ENCODE measurements at places on chromosomes 6 and 20.

DNA sequence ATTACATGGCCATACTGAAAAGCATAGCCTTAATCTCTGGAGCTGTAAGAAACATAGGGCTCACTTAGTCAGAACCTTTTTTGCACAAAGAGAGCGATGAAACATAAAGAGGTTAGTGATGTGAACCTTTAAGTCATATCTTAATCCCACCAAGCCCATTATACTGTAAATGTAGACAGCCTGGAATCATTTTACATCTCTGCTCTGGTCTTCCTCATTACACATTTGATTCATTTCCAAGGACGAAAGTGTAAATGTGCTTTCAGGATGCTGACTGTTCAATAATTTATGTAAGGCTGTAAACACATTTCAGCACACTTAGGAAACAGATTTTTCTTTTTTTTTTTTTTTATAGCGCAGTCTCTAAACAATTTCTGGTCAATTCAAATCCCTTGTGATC is 131.3 kb upstream of the B3GAT2 start:
- no peak for DNase-seq

GRCh38 chr6:81614292-81614691 is 138.2 kb downstream of the TENT5A start:
- DNase-seq, result no peak

DNA sequence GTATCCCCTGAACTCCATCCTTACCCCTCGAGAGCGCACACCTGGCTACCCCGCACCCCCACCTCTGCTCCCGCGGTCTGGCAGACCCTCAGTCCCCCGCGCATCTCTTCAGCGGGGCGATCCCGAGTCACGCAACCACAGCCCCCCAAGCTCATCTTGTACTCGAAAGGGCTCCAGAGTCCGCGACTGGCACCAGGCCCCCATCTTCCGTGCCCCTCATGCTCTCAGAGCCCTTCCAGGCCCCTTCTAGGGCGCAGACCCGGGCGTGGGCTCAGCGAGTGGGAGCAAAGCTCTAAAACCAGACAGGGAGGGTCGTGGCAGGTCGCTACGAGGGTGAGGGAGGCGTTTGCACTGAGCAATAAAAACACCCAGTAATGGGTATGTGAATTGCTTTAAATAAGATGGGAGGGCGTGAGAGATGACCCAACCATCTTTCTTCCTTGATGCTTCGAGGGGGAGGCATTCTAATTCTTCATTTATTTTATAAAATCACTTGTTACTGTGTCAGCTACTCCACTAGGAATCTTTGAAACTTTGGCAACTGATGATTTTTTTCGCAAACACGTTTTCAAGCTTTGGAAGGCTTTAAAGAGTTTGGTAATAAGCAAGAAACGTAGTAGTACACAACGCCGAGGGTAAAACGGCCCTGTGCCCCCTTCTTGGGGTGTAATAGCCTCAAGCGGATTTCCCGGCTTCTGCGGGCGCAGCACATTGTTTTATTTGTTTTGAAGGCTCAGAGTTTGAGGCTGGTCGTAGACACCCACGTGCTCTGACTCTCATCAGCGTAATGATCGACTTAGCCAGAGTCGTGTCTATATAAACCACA is 42.6 kb upstream of the SUPT3H start:
- DNase-seq, result peak; percentile 64

- no peak for DNase-seq
Observed at GRCh38 chr20:48709744-48710143, 118.1 kb downstream of the PREX1 start.

DNA sequence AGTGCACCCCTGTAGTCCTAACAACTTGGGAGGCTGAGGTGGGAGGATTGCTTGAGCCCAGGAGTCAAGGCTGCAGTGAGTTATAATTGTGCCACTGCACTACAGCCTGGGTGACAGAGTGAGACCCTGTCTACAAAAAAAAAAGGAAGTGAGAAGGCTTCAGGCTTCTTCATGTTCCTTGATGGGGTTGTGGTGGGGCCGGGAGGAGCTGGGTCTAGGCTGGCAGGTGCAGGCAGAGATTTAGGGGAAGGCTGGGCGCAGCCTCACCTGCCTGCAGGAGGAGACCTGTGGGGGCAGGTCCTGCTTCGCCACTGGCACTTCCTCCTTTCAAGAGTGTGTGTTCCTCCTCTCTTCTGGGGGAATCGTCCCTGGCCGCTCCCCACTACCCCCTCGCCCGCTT is 63.9 kb downstream of the CHMP4B start:
- no peak for DNase-seq

DNA sequence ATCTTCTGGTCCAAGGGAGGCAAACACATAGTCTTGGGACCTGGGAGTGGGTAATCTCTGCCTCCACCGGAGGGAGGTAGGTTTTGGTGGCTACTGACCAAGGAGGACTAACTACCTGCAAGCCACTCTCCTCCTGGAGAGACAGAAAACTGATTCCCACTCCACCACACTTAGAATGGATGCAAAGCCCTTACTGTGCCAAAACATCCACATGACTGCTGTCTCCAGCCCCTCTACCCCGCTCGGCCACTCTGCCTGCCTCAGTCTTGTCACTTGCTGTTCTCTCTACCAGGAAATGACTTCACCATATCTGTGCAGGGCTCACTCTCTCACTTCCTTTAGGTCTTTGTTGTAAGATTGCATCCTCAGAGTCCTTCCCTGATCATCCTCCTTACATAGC is 129.5 kb upstream of the ARG1 start:
- no peak for DNase-seq

- no peak for DNase-seq
Observed at GRCh38 chr6:32108094-32108627, 977 bp downstream of the TNXB start.

DNA sequence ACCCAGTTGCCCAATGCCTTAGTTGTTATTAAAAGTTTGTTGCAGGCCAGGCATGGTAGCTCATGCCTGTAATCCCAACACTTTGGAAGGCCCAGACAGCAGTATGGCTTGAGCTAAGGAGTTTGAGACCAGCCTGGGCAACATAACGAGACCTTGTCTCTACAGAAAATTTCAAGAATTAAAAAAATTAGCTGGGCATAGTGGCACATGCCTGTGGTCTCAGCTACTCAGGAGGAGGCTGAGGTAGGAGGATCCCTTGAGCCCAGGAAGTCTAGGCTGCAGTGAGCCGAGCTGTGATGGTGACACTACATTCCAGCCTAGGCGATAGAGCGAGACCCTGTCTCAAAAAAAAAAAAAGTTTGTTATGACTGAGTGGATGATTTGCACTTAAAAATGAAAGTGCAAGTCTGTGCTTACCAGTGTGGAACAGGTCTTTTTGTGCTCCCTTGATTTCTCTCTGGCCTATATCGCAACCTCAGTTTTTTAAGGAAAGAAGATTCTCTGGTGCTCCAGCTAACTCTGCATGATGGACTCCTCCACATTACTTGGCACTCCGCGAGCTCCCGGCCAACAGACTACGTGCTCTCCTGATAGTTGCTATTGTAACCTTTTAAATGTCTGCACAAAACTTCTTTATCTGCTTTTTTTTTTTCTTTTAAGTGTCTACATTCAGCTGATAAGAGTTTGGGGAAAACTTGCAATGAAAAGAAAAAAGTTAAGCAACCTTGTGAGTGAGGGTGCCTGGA is 22.1 kb downstream of the ZKSCAN3 start:
- no peak for DNase-seq

- DNase-seq, result peak; percentile 8
Observed at GRCh38 chr6:35804996-35805736, at the start of gene LHFPL5. LHFPL5 (plus strand) TSS chr6:35805352; CDS start chr6:35805671, 319 bp downstream.

DNA sequence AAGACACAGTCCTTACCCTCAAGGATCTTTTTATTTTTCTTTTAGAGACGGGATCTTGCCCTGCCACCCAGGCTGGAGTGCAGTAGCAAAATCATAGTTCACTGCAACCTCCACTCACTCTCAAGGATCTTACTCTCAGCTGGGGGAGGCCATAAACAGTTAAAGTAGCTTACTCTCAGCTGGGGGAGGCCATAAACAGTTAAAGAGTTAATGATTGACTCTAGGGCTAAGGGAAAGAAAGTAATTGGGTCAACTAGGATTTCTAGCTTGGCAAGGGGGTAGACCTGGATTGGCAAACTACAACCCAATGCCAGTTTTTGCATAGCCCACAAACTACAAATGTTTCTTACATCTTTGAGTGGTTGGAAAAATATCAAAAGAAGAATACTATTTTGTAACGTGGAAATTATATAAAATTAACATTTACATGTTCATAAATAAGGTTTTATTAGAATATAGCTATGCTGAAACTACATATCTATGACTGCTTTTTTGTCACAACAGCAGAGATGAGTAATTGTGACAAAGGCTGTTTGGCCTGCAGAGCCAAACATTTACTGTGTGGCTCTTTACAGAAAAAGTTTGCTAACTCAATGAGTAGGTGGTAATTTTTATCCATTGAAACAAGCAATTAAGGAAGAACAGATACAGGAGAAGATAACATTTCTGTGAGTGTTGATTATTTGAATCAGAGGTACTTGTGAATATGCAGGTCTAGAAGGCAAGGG is 46.4 kb downstream of the PTPRA start:
- no peak for DNase-seq

DNA sequence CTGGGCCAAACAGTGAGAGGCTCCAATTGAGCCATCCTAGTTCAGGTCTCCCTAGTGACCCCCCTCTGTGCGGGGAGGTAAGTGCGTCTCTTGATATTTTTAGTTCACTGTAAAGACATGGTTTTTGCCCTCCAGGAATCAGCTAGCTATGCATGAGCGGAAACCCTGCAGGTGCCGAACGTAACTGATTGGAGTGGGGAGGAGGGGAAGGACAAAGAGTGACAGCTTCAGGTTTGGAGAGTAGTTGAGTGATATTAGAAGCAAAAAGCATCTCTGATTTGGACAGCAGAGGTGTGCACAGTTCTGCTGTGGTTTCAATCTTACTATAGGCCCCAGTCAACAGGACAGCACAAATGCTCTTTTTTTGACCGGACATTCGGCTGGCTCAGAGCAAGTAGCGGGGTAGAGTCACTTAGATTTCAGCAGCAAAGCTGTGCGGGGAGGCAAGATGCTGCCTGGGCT is 31.8 kb downstream of the TBC1D7 start:
- no peak for DNase-seq

GRCh38 chr6:137931849-137932465 is 64.9 kb downstream of the TNFAIP3 start:
- DNase-seq, result no peak

GRCh38 chr6:138211048-138211581 is 7.2 kb downstream of the PBOV1 start:
- no peak for DNase-seq

DNA sequence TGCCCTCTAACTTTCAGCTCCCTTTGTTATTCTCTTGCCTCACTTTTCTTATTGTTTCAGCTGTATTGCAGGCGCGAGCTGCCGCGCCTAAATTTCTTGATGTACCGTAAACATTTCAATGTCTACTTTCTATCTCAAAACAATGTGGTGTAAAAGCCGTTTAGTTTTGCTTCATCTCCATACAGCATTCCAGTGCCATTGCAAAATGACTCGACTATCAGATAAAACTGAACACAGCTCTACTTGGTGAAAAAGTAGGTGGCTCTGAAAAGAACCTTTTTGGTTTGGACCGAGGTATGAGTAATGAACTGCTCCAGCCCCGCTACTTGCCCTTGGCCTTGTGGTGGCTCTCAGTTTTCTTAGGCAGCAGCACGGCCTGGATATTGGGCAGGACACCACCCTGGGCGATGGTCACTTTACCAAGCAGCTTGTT is 74.6 kb downstream of the OR2B2 start:
- no peak for DNase-seq

DNA sequence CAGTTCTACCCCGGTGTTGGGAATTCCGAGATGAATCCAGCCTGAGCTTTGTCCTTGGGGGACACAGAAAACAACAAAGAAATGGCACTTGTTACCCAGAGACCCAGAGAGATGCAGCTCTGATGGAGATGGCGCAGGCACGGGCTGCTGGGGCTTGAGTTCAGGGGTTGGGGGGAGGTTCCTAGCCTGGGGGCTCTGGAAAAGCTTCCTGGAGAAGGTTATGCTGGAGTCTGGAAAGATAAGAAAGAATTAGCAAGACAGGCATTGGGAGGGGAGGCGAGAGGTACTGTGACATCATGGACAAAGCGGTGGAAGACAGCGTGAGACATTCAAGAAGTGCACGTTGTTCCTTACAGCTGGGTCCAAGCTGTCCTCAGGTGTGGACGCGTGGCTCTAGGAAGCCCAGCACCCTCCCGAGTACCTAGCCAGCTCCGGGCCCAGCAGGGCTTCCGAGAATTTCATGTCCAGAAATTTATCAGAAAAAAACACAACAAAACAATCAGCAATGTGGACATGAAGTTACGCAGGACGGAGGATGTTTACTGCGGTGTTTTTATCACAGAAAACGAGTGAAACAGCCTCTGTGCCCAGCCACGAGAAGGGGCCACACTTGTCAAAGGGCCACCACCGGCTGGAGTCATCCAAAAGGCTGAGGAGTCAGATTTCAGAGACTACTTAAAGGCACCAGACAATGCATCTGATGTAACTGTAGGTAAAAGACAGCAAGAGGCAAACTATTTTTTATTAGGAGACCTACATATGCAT is 39.5 kb downstream of the C20orf203 start:
- no peak for DNase-seq

- no peak for DNase-seq
Observed at GRCh38 chr6:113893866-113894265, 36.7 kb downstream of the MARCKS start.

DNA sequence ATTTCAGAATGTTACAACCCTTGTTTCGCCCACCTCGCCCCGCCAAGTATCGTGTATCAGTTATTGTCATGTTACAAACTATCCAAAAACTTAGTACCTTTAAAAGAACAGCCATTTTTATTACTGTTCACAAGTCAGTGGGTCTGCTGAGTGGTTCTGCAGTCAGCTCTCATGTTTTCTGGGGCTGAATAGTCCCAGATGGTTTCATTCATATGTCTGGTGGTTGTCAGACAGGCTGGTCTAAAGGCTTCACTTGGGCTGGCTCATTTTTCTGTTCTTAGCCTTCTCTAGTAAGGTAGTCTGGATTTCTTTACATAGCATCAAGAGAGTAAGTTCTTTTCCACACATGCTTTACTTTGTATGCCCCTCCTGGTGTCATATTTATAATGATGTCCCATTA is 8.6 kb downstream of the ZNF292 start:
- no peak for DNase-seq

GRCh38 chr6:5293692-5294091 is 32.4 kb downstream of the FARS2 start:
- no peak for DNase-seq

DNA sequence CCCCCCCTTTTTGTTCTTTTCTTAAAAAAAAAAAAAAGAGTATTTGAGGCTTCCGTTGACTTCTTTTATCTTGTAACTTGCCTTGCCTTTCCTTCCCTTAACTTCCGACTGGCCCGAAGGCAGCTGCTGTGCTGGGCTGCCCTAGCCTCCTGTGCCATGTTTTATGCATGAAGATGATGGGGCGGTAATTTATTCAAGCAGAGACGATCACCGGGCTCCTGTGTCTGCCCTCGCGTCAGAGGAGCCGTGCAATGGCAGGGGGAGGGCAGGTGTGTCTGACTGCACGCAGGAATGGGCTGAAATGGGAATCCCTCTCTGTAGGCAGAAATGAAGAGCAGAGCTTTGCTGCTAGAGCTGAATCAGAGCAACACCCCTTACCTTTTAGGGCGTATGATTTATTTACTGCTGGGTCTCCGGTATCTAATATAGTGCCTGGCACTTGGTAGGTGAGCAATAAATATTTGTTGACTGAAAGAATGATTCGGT is 106.3 kb upstream of the RIPOR2 start:
- peak; percentile 55 for DNase-seq

GRCh38 chr6:39891976-39892375 is 42.3 kb downstream of the MOCS1 start:
- DNase-seq, result no peak

GRCh38 chr6:331622-332521 is 39.6 kb downstream of the DUSP22 start:
- no peak for DNase-seq

GRCh38 chr6:41723530-41724227 is 11.7 kb downstream of the TFEB start:
- no peak for DNase-seq

All from effector CD4-positive, alpha-beta T cell (primary cell).